ENCODE measurements at places on chromosomes 7 and 10.

- DNase-seq, result no peak
These were observed 70.6 kb upstream of the NXPH1 start for GRCh38 chr7:8362723-8363369.

DNA sequence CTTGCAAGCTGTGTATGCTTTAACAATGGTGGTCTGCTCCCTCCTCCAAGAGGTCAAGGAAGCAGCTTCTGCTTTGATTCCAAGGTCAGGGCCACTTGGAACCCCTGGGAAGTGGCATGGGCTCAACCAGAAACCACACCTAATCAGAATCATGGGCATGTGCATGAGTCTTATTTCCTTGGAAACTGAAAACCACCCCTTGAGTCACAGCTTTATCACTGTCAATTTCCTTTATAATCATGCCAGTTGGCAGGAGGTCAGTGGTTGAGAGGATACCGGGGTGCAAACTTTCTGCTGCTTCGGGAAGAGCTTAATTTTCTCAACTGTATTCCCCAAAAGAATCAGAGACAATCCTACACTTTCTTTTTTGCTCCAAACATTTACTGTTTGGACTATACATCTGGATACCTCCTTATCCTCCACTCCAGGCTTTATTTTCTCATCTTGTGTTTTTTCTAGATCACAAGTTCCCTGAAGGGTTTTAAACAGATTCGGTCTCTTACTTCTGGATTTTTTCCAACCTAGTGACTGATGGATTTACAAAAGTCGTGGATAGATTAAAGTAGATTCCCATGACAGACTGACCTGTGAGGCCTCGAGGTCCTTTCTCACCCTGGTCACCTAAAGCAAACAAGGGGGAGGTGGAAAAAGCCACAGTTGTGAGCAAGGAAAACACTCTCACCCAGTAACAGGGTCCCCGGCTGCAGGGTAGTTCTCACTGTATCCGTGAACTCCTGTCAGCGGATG, 36.0 kb downstream of the COL17A1 start:
- peak; percentile 43 for DNase-seq

- DNase-seq, result no peak
These were observed 15.0 kb upstream of the PDLIM1 start for GRCh38 chr10:95305606-95306317.

GRCh38 chr10:4519658-4520402, 306.2 kb upstream of the AKR1E2 start:
- no peak for DNase-seq

DNA sequence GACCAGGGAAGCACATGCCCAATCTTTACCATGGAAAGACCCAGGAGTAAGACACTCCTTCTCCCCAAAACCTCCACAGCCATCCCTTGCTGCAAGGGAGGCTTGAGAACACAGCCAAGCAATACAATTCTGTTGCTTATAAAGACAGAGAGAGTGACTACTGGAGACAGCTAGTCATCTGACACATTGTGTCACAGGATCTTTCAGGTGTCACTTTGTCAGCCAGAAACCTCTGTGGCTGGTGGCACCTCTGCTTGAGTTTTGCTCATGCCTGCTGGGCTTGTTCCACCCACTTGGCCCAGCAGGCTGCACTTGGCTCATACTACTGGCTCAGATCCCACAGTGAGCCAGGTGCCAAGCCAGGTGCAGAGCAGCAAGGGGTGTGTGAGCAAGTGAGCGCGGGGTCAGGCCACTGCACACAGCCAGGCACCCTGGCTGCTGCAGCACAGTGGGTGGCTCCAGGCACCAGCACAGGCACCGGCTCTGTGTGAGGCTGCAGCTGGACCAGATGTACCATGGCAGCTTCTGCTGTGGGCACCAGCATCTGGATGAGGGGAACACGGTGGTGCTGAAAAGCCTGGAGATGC, 12.4 kb upstream of the PRLHR start:
- DNase-seq, result no peak

DNA sequence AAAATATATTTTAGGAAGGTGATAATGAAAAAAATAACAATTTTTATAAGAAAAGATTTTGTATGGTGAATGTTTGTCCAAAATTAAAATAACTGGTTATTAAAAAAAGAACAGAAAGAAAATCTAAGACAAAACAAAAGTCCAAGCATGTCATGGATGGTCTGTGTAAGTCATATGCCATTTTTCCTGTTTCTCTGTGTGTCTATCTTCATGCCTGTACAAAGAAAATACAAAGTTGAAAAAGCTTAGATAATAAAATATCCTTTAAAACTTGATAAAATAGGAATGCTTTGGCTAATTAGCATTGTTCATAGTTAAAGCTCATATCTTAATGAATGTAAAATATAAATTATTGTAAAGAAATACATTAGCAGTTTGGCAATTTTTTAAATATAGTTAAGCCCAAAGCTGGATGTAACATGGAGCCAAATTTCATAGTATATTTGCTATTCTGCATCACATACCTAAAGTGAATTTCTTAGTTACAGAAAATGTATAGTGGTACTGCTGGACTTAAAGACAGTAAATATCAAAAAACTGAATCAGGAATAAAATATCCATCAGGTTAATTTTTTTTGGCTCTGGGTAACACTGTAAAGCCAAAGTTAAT, 661.1 kb downstream of the PCDH15 start:
- no peak for DNase-seq

GRCh38 chr10:61049386-61049785, 105.4 kb upstream of the RHOBTB1 start:
- DNase-seq, result no peak

DNA sequence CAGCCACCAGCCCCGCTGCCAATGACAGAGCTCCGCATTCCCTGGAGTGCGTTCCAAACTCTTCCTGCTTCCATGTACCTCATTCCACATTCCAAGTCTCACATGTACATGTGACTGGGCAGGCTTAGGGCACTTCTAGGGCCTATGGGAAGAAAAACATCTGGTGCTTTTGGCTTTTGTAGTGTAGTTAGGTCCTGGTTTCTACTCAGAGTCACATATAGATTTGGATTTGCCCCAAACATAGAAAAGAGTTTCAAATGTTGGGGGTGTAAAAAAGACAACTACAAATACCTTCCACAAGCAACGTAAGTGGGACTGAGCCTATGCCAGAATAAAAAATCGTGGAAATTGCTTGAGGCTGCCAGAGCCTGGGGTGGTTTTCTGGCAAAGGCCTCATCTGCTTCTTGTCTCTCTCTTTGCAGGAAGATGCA, 84.1 kb downstream of the ZNF467 start:
- no peak for DNase-seq

GRCh38 chr7:16504019-16504418, 22.6 kb upstream of the LRRC72 start:
- no peak for DNase-seq

GRCh38 chr7:128807191-128807590, 15.4 kb downstream of the CCDC136 start:
- DNase-seq, result no peak
